GM04503 (cell line): ENCODE measurements at places on chromosomes 6 and 20.

- no peak for DNase-seq
Observed at GRCh38 chr20:14189794-14190402, 147.5 kb downstream of the FLRT3 start.

- no peak for DNase-seq
Observed at GRCh38 chr20:38590676-38591473, 9.9 kb downstream of the ADIG start.

DNA sequence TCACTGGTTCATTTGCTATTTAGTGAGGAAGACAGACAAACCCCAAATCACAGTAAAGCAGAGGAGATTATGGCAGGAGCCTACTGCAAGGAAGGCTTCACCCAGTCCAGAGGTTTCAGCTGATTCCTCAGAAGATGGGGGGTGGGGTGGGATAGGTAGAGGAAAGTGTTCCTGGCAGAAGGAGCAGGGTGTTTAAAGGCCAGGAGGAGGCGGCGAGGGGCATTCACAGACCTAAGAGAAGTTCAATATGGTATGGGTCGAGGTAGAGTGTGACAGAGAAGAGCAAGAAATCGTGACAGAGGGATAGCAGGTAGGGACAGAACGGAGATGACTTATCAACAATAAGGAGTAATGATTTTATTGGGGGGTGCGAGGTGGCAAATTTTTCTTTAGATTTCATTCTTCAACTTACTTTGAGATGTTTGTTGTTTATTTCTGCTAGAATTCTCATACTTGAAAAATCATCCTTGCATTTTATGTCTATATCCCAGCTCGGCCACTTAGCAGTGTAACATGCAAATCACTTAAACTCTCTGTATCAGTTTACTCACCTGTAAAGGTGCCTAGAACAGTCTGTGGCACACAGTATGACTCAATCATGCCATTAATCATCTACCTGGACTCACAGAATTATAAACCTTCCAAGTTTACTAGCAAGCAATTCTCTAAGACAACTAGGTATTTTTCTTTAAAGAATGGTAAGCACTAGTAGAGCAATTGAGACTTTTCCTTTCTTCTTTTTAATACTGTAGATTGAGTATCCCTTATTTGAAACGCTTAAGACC lies 176.7 kb downstream of the REV3L start:
- DNase-seq, result no peak

GRCh38 chr6:17466707-17467106 lies 73.3 kb downstream of the CAP2 start:
- no peak for DNase-seq

DNA sequence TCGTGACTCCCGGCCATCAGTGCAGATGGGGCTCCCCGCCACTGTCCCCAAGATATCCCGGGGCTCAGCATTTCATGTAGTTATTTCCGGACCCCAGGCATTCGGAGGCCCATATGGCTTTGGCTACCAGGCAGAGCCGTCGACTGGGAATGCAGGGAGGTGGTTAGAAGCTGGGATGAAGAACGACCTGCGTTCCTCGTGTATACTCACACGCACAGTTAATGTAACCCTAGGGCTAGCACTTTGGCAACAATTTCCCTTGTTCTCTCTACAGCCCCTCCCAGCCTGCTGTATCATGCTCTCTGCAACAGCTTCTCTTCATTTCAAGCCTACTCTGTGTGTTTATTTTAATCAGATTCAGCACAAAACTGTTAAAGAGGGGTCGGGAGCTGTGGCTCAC lies 240.4 kb downstream of the MYLK4 start:
- DNase-seq, result no peak

DNA sequence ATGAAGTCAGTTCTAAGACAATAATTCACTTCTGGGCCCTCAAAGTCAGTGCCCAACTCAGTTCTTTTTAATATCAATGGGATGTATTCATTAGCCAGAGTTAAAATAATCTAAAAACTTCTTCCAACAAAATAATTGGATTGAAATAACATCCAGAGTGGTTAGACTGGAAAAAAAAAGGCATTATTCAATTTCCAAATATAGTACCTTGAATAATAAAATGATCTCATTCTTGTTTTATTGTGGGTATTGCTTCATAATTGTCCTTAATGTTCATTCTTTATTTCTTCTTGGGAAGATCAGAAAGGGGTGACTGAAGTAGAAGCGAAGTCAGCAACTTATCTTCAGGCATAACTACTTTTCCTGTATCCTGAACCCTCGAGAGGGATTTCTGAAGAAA lies 85.1 kb upstream of the JARID2 start:
- peak; percentile 11 for DNase-seq

DNA sequence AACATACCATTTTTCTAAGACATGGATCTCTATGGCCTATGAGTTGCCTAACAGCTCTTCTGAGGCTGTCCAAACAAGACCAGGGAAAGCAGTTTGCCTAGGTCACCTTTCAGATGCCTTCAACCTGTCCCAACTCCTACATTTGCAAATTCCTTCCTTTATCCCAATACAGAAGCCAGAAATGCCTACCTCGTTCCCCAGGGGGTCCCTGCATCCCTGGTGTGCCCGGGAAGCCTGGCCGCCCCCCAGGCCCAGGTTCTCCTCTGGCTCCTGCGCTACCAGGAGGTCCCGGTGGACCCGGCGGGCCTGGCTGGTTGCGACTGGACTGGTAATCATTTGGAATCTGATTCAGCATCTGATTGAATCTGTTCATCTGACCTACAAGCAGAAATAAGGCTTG lies 115.9 kb downstream of the COL12A1 start:
- no peak for DNase-seq

DNA sequence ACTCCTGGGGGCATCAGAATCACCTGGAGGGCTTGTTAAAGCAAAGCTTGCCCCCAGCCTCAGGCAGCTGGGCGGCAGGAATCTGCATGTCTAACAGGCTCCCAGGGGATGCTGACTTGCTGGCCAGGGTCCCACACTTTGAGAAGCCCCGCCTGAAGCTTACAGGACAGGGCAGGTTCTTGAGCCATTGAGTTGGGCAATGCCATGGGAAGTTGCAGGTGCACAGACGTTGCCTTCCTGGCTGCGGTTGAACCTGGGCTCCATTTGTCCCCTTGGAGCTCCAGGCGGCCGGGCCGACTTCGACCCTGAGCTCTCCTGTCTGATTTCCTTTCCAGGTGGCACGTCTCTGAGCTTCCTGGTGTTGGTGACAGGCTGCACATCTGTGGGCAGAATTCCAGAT lies 46.8 kb downstream of the SYNJ2 start:
- no peak for DNase-seq

- DNase-seq, result no peak
Observed at GRCh38 chr6:33815854-33816253, 12.1 kb upstream of the MLN start.

GRCh38 chr6:54716010-54716409 lies 130.6 kb upstream of the FAM83B start:
- DNase-seq, result no peak

DNA sequence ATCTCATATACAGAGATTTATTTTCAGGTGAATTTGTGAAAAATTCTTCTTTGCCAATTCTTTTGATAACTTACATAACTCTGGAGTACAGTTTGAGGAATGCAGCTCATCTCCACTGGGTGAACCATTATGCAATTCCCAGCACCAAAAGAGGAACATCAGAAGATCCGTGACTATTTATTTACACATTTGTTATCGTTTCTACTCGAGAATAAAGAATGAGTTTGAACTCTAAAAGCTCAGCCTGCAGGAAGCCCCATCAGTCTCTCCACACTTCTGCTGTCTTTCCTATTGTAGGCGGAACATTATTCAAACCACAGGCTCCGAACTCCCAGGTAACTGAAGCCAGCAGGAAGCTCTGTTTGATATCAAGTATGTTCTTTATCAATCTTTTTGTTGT lies 95.9 kb upstream of the IFNGR1 start:
- DNase-seq, result no peak

GRCh38 chr6:21958428-21958827 lies 338.4 kb downstream of the PRL start:
- no peak for DNase-seq

DNA sequence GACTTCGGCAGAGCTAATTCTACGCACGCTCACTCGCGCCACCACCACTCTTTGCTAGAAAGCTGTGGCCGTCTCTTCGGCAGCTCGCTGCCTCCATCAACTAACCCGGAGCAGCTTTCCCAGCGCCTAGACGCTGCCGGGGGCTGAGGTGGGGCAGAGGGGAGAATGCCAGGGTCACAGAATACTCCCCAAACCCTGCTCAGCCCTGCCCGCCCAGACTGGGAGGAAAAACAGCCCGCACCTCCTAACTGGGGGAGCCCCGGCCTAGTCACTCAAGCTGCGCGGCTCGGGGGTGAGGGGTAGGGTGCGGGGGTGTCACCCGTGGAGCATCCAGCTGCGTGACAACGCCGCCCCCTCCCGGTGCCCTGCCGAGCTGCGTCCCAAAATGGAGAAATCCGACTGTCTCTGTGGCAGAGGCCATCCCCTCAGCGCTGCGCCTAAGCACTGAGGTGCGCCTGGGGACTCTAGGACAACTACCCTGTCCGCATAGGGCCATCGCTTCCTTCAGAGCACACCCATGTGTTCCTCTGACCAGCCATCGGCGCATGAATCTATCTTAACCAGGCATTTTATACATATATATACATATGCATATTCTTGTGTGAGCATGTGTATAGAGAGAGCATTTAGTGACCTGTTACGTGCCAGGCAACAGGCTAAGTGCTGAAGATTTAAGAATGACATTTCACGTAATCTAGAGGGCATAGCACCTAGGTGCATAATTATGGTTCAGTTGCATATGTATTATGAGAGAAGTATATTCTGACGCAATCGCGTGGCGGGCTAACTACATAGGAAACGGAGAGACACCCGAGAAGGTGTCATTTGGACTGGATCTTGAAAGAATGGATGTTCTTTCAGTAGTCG lies 1.5 kb upstream of the TENT5A start:
- no peak for DNase-seq

DNA sequence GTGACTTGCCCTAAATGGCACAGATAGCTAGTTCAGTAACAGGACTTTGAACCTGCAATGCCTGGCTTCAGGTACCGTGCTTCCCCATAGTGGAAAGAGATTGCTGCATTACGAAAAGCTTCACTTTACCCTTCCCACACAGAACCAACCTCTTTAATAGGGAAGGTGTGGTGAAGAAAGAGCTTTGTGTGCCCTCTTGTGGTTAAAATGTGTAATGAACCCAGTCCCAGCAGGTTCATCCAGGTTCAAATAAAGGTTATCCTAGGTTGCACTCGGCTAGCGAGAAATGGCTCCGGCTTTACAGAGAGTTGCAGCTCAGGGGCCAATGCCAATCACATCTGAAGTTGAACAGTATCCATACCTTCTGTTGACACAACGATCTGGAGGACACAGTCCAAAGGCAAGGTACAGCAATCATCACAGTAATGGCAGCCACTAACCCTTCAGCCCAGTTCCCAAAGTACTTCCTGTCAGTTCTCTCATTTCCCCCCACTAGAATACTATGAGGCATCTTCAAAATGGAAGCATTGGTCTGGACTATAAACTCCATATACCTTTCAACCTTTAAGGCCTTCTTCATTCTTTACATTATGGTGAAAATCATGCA lies 3.0 kb downstream of the DEFB115 start:
- DNase-seq, result no peak

- DNase-seq, result no peak
Observed at GRCh38 chr20:33233129-33233774, 2.5 kb upstream of the BPIFA1 start.

- DNase-seq, result no peak
Observed at GRCh38 chr6:43812850-43813578, 43.0 kb downstream of the VEGFA start.

GRCh38 chr6:148274809-148275208 lies 67.8 kb upstream of the SASH1 start:
- DNase-seq, result no peak

DNA sequence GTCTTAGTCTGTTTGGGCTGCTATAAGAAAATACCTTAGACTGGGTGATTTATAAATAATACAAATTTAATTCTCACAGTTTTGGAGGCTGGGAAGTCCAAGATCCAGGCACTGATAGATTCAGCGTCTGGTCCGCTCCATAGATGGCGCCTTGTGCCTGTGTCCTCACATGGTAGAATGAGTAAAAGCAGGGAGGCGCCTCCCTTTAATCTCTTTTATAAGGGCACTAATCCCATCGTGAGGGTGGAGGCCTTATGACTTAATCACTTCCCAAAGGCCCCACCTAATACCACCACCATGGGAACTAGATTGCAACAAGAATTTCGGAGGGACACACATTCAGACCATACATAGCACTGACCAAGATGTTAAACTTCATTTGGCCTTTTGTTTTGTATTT lies 91.2 kb upstream of the TMEM181 start:
- DNase-seq, result no peak

DNA sequence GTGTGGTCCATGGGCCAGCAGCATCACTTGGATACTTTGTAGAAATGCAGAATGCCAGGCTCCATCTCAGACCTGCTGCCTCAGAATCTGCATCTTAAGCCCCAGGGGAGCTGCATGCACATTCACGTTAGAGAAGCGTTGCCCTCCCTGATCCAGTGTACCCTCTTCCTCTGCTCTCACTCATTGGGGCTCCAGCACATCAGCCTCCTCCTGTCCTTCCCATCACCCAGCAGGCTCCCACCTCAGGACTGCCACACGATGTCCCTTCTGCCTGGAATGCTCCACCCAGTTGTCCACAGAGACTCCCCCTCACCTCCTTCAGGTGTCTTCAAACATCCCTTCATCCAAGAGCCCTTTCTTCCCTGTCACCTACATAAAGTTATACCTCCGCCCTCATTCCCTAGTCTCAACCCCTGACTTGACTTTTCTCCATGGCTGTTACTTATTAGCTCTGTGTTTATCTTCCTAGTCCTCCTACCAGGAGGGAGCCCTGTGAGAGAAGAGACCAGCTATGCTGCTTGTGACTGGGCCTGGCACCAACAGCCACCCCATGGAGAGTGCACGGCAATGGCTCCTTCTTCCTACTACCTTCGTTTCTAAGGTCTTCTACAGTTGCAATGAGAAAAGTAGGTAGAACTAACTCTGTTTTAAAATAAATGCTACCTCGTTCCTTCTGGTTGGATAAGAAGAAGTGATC lies 3.3 kb upstream of the ACSS1 start:
- no peak for DNase-seq

DNA sequence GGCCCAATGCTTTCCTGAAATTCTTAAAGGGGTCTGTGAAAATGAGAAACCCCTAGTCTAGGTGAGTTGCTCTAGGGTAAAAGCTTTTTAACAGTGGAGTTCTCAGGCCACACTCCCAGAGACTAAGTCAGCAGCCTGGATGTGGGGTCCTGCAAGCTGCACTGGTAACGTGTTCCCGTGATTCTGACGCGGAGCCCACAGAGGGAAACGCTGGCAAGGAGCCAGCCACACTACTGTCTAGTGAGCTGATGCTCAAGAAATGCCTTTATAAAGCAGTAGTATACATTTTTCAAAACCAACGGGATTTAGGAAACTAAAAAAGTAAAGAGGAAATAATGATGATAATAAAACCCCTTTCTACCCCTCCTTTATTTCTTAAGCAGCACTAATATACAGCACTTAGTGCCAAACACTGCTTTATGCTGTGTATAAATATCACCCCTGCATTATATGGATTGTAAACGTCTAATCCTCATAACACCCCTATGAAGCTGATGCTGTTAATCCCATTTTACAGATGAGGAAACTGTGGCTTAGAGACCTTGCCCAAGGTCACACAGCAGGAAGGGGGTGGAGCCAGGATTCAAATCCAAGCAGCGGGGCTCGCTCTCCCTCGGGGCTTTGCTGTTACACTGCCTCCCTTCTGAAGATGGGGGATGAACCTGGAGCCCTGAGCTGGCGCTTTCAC lies 25.0 kb downstream of the KCNK15 start:
- DNase-seq, result no peak
